SJCRH30 (cell line): ENCODE measurements at places on chromosomes 11 and 22. TPM values are rescaled to one million over a fixed set of nuclear protein-coding genes. Genes with fewer than 3 reads are reported as not detected.

Gene IL17REL
- not detected in 2 replicates for total RNA-seq

Gene SLC29A2
- total RNA-seq = 2.6 TPM in 2 replicates

Gene CHRM1
- not detected in 2 replicates for total RNA-seq

Gene MS4A4A
- total RNA-seq = not detected in 2 replicates

Gene PTPRCAP
- total RNA-seq = 1.1 TPM in 1 of 2 replicates, not detected in the other

Gene RASSF10
- total RNA-seq = 0.25 and 0.36 TPM in 2 replicates

Gene TBX1
- 11.8 and 11.9 TPM in 2 replicates for total RNA-seq

Gene FHIP1B
- 16.2 and 17.2 TPM in 2 replicates for total RNA-seq

Gene MUC5B
- not detected in 2 replicates for total RNA-seq

Gene OR52H1
- total RNA-seq = not detected in 2 replicates

Gene DDI1
- total RNA-seq = 0.10 TPM in 1 of 2 replicates, not detected in the other

Gene PDGFB
- 0.05 and 0.26 TPM in 2 replicates for total RNA-seq

Gene DKK3
- total RNA-seq = 11.7 and 13.9 TPM in 2 replicates

Gene LMO2
- 0.63 and 1.2 TPM in 2 replicates for total RNA-seq

Gene PPP1R14B
- 556 and 639 TPM in 2 replicates for total RNA-seq

Gene KCNJ1
- total RNA-seq = not detected in 2 replicates

Gene EIF3D
- total RNA-seq = 211 and 216 TPM in 2 replicates

Gene ZDHHC5
- total RNA-seq = 45.6 and 46.6 TPM in 2 replicates

Gene ALKBH8
- total RNA-seq = 6.0 and 6.1 TPM in 2 replicates

Gene SYT13
- 0.03 TPM in 1 of 2 replicates, not detected in the other for total RNA-seq

Gene HPS4
- 19.9 and 28.1 TPM in 2 replicates for total RNA-seq

Gene UCP3
- total RNA-seq = 0.53 and 1.2 TPM in 2 replicates
